ENCODE measurements at places on chromosomes 11 and 22.

DNA sequence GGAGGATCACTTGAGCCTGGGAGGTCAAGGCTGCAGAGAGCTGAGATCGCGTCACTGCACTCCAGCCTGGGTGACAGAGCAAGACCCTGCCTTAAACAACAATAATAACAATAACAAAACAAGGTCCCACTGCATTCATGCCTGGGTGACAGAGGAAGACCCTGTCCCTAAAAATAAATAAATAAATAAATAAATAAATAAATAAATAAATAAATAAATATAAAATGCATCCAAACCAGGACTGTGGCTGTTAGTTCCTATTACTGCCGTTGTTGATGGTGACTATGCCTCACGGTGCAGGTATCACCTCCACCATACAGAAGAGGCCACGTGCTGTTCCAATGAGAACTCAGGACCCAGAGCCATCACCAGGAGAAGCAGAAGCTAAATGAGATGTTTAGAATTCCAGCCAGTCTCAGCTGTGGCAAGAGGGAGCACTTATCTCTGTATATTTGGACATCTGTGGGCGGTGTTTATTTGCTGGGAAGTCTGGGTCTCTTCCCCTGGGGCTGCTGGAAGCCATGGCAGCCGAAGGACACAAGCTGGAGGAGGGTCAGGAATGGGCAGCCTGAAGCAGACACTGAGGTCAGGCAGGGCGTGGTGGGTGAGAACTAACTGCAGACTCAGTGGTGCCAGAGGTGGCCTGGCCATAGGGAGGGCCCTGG lies 21.6 kb downstream of the C11orf86 start:
- no peak for DNase-seq

DNA sequence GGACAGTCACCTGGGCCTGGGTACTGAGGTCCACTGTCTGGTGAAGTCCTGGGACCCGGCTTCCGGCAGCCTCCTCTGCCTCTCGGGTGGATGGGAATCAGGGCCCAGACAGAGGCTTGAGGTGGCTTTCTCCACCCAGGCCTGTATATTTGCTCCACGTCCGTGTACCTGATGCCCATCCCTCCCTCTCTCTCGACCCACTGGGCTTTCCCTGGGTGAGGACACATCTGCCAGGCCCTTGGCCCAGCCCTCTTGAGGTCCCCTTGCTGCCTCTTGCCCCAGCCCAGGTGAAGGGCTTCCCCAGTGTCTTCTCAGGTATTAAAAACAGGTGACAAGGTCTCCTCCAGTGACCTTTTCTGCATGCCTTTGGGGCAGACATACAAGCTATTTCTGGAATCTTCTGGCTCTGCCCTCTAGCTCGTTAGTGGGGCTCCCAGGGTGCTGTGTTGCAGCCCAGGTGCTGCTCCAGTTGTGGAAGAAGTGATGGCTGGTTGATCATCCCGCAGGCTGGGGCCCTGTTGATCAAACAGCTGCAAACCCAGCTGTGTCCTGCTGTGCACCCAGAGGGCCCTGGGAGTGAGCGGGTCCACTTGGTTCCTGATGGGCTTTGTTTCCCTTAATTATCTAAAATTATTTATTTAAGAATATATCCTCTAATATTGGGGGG lies 25.5 kb upstream of the ACR start:
- DNase-seq, result no peak

- no peak for DNase-seq
These were observed 25.5 kb downstream of the CTNND1 start for GRCh38 chr11:57787006-57787604.

DNA sequence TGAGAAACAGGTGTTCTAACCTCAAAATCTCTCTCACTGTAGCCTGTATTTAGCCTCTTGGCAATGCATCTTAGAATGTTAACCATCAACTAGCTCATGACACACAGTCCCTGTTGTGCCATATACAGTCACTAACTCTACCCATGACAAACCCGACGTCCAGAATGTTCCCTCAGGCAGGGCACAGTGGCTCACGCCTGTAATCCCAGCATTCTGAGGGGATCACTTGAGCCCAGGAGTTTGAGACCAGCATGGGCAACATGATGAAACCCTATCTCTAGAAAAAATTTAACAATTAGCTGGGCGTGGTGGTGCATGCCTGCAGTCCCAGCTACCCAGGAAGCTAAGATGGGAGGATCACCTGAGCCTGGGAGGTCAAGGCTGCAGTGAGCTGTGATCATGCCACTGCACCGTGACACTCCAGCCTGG lies 18.2 kb upstream of the CCDC34 start:
- DNase-seq, result no peak

DNA sequence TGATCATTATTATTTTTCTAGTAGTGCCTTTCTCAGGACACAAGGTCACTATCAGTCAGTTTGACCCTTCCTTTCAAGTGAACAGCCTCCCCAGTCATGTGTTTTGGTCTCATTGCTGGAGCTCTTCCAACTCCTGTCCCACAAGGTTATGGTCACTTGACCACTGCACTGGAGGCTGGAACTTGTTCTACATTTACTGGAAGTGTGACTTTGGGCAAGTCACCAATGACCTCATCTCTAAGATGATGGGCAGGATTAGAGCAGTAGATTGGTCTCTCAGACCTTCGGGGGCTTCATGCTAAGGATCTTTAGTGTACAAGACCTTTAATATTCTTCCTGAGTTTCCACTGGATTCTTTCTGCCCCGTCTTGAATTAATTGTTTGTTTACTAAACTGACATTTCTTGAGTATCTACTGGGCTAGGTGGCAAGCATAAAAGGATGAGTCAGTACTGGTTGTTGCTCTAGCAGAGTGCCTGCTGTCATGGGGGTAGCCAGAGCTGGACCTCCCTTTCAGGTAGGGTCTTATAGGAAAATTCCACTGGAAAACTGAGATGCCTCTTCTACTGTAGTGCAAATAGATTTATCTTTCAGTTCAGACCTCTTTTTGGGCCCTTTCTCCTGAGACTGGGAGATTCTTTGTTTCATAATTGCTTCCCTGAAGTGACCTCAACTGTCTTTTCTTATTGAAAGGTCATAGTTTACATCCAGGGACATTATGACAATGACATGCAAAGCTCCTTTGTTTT lies 106.8 kb downstream of the GRAMD1B start:
- DNase-seq, result no peak

DNA sequence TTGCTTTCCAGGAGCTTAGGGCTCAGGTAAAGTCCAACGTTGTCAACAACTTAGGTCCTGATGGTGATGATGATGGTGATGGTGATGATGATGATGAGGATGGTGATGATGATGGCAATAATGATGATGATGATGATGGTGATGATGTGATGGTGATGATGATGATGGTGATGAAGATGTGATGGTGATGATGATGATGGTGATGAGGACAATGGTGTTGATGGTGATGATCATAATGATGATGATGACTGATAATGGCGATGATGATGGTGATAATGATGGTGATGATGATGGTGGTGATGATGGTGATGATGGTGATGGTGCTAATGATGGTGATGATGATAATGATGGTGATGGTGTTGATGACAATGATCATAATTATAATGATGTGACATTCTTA lies 750.2 kb downstream of the TBC1D22A start:
- no peak for DNase-seq

All from activated naive CD8-positive, alpha-beta T cell treated with anti-CD3 and anti-CD28 coated beads, Interleukin-2, amount 50 U/mL, for 24 hours (primary cell).